NCI-H2029 treated with DMSO at 0.1 percent for 48 hours (cell line): ENCODE measurements at places on chromosomes 5 and 9.

GRCh38 chr5:140042393-140042642 is 781 bp downstream of the NRG2 start:
- no peak for DNase-seq

DNA sequence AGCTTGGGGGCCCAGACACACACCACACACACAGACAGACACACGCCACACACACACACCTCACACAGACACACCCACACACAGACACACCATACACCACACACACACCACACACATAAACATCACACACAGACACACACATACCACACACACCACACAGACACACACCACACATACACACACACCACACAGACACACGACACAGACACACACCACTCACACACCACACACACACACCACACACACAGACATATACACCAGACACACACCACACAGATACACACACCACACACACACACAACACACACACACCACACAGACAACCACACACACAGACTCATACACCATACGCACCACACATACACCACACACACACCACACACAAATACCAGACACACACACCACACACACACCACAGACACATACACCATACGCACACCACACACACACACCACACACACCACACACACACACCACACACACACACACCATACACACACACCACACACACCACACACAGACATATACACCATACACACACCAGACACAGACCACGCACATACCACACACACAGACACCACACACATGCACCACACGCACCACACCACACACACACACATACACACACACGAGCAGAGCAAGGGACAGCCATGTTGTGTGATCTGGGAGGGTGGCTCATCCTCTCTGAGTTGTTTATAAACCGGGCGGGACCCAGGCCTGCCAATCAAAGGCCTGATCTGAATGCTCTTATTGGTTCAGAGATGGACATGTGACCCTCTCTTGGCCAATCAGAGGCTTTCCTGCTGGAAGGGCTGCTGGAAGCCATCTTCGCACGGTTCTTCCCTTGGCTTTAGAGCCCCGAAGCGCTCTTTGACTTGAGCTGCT is 148.3 kb downstream of the GAPVD1 start:
- no peak for DNase-seq

DNA sequence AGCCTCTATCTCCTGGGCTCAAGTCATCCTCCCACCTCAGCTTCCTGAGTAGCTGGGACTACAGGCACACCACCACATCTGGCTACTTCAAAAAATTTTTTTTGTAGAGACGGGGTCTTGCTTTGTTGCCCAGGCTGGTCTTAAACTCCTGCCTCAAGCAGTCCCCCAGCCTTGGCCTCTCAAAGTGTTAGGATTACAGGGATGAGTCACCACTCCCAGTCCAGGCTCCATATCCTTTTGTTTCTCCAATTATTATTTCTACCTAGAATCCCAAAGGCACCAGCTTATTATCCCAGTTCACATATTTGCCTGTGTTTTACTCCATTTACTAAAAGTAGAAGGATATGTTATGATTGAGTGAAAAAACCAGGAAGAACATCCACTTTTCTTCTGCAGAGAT is 84.9 kb downstream of the TEK start:
- DNase-seq: no peak

GRCh38 chr9:108374626-108375025 is 481.2 kb downstream of the ACTL7B start:
- DNase-seq: no peak

- DNase-seq: no peak
Observed at GRCh38 chr5:142235050-142235797, 89.6 kb downstream of the SPRY4 start.

- no peak for DNase-seq
Observed at GRCh38 chr9:112629671-112630485, 88.0 kb downstream of the INIP start.

- no peak for DNase-seq
Observed at GRCh38 chr9:69697475-69697874, 25.3 kb upstream of the APBA1 start.

GRCh38 chr5:163585206-163585605 is 79.8 kb downstream of the MAT2B start:
- DNase-seq: no peak

DNA sequence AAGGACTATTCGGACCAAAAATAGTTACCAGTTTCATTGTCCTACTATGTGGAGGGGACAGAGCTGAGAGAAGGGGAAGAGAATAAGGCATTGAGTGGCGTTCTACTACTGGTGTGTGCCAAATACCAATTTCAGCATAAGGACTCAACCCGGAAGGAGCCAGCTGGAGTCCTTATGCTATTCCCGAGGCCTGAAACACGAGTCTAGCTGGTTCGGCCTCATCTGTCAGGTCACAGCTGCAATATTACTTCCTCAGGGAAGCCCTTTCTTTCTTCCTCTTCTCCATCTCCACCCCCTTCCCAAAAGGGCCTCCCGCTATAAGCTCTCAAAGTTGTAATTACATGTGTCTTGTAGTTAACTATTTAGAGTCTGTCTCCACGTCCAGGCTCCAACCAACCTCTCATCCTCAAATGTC is 20.5 kb upstream of the FER start:
- DNase-seq: no peak

DNA sequence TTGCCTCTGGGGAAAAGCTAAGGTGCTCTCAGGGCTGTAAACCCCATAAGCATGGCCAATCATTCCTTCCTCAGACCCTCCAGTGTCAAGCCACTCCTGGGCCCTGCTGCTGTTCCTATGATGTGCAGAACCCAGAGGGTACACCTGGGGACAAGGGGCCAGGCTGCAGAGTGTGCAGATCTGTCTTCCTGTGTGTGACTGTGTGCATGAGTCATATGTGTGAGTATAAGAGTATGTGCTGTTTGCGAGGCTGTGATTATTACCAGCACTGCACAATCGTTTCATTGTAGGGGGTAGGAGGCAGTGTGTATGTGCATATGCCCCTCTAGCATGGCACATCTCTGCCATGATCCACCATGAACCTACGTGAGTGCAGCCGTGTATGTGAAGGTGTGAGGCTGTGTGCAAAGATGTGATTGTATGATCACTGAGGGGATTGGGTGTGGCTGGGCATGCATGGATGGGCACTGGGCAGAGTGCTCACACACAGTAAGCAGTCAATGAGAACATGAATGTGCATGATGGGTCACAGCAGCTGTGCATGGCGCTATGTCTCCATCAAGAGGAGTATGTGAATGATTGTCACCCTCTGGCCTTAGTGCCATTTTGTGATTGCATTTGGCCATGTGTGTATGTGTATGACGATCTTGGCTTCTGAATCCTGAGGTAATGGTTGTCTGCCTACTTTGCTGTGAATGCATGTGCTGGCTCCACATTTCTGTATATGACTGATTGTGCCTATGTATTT is 2.4 kb upstream of the OR1K1 start:
- no peak for DNase-seq

DNA sequence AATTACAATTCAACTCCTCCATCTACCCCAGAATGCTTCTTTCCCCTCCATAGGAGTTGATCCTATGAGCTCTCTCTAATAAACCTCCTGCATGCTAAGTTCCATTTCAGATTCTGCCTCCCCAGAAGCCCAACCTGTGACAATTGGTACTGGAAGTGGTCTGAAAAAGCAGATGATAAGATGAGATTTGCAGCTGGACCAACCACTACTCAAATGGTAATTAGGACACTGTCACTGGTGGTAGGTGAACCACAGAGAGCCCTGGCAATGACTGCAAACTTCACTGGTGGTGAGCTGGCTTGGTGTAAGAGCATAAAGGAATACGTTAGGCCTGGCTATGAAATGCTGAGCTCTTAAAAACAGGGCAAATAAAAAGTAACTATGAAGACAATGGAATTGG is 112.6 kb downstream of the ESM1 start:
- DNase-seq: no peak

DNA sequence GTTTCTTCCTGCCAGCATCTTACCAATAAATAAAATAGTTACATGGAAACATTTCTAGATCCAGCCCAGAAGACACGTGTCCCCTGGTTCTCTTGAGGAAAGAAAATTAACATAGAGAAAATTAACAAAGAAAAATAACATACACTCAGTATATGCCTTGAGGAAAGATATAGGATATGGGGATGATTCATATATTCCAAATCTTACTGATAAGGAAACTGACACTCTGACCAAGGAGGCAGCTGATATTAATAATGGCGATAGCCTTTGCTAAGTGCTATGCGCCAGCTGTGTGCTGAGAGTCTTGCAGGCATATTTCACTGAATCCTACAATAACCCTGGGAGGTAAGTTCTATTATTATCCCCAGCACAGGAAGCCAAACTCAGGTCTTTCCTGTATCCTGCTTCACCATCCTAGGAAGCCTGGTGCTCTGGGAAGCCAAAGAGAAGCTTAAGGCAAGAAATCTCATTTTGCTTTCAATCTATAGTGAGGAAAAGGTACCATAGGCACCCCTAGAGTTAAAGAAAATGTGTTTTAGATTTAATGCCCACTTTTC is 302.7 kb upstream of the NREP start:
- DNase-seq: no peak

- no peak for DNase-seq
Observed at GRCh38 chr5:181223729-181224389, 778 bp downstream of the TRIM41 start.

- DNase-seq: no peak
Observed at GRCh38 chr9:84756171-84756570, 86.6 kb downstream of the NTRK2 start.

GRCh38 chr5:10593531-10594181 is 29.8 kb downstream of the ANKRD33B start:
- no peak for DNase-seq

GRCh38 chr9:136140966-136141365 is 22.3 kb upstream of the TMEM250 start:
- no peak for DNase-seq

- DNase-seq: peak; percentile 64
Observed at GRCh38 chr5:56148453-56148971, 84.6 kb downstream of the ANKRD55 start.

GRCh38 chr9:38423973-38424843 is at the start of gene IGFBPL1:
IGFBPL1 (minus strand) TSS chr9:38424454; CDS start chr9:38424424, 30 bp downstream.
- DNase-seq: no peak

DNA sequence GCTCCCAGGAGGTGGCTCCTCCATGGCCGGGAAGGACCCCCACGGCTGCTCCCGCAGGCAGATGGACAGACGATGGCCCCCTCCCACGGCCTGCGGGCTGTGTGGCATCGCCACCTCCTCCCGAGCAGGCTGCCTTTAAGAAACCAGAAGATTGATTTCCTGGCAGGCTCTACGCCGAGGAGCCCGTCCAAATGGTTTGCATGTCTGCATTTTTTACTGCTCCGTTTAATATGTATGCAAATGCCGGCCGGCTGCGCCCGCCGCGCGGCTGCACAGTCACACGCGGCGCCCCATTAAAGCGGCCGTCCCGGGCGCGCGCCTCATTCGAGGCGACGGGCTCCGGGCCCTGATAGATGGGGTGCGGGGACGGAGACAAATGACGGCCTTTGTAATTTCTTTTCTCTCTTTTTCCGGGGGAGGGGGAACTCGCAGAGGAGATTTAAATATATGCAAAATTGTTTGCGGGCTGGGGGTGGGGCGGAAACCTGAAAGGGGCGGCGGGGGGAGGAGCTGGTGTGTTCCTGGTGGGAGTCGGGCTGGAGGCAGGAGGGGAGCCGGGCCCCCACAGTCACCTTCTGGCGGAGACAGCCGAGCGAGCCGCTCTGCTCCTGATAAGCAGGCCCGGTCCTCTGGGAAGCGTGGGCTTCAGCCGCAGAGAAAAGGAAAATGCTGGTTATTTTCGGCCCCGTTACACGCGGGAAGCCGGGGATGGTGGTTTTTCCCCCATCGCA is 158.7 kb upstream of the IER5L start:
- no peak for DNase-seq
